ENCODE measurements at places on chromosomes 6 and 20. TPM values are rescaled to one million over a fixed set of nuclear protein-coding genes. Genes with fewer than 3 reads are reported as not detected.

PPIL1 gene
- total RNA-seq, result 77.8 TPM

ITPR3 gene
- total RNA-seq, result 2.6 TPM

- peak; percentile 81 for DNase-seq
Observed at GRCh38 chr20:46870041-46870440, 24.6 kb upstream of the EYA2 start.

- DNase-seq, result no peak
Observed at GRCh38 chr20:37922016-37922415, 19.1 kb downstream of the VSTM2L start.

FAM229B gene
- 53.3 TPM for total RNA-seq

DNA sequence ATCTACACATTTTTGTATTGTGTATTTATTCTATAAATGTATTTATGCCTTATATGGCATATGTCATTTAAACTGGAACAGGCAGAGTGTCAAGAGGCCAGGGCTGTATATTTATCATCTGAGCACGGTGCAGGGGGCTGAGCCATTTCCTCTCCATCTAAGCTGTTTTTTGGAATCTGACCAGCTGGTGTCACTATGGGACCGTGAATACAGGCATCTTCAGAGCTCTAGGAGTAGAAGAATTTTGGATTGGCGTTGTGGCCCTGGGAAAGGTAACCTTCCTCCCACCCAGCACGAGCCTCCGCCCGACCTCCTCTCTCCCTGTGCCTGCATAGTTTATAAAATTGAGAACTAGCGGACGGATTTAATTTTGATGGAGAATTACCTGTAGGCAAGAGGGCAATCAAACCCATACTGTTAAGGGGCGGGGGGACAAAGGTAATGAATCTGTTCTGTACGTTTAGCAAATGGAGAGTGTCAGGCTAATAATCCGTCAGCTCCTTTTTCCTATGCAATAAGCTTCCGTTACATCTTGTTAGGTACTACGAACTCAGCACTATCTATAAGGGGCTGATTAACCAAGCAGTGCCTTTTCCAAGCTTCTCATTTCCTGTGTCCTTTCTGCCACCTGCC, 29.0 kb upstream of the EEF1E1 start:
- DNase-seq, result peak; percentile 51

RAB44 gene
- not detected for total RNA-seq

DNA sequence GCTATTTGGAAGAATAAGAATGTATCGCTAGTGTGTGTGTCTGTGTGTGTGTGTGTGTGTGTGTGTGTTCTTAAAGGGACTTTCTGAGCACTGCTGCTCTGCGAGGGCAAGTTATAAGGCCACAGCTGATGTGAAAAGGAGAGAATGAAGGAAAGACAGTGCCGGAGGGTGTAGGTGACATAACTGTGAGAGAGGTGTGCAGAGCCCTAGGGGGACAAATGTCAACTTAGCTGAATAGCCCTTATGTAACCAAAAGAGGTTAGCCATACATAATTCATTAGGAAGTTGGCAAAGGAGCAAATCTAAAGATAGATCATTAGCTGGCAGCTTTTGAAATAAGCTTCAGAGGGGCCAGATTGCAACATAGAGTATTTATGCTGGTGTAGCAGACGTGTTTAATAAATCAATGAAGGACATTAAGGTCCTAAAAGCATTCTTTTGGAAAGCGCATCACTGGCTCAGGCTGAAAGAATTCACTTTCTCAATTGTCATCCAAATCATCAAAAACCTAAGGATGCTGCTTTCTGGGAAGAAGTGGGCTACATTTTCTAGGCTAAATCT, 81.0 kb downstream of the NDUFAF5 start:
- DNase-seq, result no peak

GRCh38 chr6:129638686-129639085, 71.3 kb downstream of the ARHGAP18 start:
- no peak for DNase-seq

GPX5 gene
- total RNA-seq, result not detected

DNA sequence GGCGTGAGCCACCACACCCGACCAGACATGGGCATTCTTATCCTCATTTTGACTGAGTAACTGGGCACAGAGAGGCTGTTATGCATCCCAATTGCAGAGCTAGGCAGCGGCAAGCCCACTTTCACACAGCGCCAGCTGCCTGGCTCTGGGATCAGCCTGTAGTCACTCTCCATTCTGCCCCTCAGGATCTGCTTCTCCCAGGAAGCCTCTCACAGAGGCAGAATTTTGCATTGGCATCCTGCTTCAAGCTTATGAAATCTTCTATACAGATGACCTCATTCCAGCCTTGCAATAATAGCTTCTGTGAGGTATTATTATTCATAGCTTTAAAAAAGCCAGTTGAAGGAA, 37.0 kb upstream of the IER3 start:
- no peak for DNase-seq

- DNase-seq, result no peak
Observed at GRCh38 chr6:43082806-43083655, 6.9 kb downstream of the PTK7 start.

DNA sequence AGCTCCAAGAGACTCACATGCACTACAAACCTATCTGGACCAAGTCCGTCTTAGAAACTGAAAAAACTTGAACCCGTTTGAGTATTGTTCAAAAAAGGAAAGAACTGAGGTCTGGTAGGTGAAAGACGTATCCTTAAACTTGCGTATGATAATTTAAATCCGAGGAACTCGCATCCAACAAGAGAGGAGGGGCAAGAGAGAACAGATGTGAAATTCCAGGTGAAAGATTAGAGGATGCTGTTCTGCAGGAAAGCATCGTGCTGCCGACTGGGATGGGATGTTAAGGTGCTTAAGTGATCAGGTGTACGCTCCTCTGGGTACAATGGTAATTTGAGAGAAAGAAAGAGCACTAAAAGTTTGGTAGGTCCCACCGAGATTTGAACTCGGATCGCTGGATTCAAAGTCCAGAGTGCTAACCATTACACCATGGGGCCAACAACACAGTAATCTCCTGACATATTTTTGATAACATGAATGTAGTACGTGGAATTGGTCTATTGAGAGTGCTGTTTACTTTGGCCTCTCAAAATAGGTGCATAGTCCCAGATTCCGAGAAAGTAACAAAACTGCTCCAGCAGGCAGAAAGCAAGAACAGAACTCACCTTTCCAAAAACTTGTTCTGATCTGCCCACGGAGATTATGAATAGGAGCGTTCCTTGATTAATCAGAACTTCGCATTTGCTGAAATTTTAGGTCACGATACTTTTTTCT, 53.5 kb upstream of the BTN3A2 start:
- DNase-seq, result peak; percentile 26

IRAK1BP1 gene
- total RNA-seq, result 5.4 TPM

- DNase-seq, result no peak
Observed at GRCh38 chr6:33880766-33881165, 77.0 kb upstream of the MLN start.

CTNNBL1 gene
- total RNA-seq, result 85.2 TPM

DNA sequence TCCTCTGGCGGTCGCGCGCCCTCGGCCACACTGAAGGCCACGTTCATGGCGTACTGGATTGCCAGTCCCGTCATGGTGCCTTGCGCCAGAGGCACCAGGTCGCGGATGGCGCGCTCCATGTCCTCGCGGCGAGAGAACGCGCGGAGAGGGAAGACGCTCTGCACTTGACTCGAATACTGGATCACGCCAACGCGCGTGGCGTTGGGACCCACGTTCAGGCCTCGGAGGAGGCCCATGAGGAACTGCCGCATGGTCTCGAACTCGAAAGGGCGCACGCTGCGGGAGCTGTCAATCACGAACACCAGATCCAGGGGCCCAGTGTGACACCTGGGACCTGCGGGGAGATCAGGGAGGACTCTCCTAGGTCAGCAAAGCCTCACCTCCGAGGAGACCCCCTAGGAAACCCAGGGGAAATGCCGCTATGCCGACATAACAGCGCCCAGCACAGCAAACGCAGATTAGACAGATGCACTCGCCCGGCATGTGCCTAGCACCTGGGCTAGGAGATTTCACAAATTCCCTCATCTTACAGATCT, 2.1 kb upstream of the RBPJL start:
- DNase-seq, result no peak

DNA sequence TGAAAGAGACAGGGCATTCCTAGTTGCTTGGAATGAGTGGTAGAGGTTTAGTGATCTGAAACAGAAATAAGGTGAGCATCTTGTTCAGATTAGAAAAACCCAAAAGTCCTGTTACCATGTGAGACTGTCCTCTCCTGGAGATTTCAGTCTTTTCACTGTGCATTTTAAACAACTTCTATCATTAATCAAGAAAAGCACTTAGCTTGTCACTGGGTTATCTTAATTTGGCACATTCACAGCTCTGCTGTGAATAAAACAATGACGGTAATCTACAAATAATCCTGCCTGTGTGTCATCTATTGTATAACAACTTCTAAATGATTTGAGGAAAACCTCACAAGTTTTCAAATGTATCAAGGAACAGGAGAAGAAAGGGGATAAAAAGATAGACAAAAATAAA, 9.5 kb upstream of the SMIM8 start:
- DNase-seq, result no peak

DNA sequence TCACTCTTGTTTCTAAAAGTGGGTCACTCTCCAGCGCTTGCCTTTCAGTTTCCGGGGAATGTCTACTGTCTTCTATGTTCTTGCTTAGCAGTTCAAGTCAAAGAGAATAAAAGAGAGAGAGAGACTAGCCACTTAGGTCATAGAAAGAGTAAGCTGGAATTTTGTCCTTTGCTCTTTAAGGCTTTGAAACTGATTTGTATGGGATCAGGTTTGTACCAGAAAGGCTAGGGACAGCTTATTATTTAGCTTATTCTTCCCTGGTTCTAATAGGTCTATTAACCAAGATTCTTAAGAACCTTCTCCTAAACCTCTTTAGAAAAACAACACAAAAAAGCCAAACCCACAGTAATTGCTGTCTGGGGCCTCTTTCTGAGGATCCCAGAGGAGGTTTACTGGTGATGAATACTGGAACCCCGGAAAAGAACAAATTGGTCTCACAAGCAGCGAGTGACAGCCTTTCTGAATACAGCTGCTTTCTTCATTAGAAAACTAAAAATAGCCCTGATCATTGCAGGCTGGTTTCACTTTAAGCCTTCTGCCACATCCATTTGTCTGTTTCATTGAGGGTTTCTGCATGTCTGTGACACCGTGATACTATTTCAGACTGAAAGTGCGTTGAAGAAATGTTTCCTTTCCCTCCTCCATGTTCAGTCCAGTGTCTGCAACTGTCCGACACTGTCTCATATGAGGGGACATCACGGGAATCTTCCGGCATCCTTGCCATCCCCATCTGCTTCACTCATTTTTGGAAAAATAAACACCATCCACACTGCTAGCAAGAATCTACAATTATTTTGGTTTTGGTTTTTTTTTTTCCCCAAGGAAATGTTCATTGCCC, 75.1 kb upstream of the ATXN1 start:
- DNase-seq, result no peak

GRCh38 chr6:80676386-80676785, 569.9 kb downstream of the BCKDHB start:
- no peak for DNase-seq

DNA sequence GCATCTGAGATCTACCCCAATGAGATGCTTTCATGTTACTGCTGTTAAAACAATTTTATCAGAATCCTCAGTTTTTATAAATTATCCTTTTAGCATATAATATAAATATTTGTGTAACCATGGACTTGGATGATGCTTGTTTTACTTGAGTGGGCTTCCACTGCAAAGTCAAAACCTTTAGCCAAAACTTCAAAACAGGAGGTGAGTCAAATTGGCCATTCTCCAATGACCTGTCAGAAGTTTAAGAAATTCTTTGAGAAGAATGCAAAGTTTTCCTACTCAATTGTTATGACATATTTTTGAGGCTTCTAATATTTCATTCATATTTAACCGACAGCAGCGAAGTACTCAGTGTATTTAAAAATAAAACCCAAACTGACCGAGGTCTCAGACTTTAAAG, 507.9 kb downstream of the EYS start:
- DNase-seq, result no peak

FNDC1 gene
- total RNA-seq, result not detected

GRCh38 chr6:161013695-161014094, 22.1 kb downstream of the MAP3K4 start:
- no peak for DNase-seq

MEA1 gene
- total RNA-seq, result 81.1 TPM

PHACTR1 gene
- 0.20 TPM for total RNA-seq

GRCh38 chr20:37055276-37055675, 40.5 kb downstream of the RBL1 start:
- DNase-seq, result no peak

- DNase-seq, result no peak
Observed at GRCh38 chr6:75300531-75300855, 15.9 kb upstream of the TMEM30A start.

DNA sequence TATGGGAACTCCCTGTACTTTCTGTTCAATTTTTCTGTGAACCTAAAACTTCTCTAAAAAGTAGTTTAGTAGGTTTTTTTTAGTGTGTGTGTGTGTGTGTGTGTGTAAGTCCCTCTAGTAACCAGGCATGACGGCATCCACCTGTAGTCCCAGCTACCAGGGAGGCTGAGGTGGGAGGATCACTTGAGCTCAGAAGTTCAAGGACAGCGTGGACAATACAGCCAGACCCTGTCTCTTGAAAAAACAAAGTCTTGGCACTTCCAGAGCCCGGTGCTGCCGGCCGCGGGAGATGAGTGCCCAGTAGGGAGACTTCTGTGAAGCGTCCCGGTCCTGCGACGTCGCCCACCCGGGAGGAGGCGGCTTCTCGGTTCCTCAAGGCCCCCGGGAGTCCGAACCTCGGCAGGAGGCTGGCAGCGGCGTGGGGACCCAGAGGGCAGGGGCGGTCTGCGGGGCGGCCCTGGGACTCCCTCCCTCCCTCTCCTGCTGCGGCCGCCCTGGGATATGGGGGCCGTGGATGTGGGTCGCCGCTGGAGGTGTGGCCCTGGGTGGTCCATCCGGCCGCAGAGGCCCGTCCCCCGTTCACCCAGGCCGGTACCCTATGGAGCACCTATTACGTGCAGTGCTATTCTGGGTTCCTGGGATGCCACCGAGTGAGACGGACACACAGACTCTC, 78.0 kb upstream of the SIRPG start:
- DNase-seq, result no peak

DNA sequence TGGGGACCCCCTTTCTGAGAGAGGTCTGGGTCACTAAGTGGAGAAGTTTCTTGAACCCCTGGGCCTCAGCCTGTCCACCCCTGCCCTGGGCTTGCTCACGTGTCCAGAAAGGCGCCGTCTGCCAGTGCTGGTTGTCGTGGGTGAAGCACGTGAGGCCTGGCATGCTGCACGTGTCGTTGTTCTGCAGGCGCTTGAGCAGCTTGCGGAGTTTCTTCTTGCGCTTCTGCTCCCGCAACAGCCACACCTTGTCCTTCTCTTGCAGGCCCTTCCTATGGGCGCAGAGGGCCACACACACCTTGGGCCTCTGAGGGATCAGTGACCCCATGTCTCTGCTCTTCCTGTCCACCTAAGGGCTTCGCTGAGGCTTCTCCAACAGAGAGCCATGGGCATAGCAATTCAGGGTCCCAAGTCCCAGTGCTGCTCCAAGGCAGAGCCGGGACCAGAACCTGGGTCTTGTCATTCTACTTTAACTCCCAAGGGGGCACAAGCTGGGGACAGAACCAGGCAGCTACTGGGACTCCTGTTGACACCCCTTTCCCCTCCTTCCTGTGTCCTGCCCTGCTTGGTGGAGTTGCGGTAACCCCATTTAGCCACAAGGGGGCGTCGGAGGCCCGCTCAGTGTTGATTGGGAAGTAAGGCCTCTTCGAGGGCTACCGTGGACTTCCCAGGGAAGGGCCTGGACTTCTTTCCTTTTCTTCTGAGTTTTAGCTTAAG, 121.8 kb downstream of the SULF2 start:
- DNase-seq, result peak; percentile 85

HMGCLL1 gene
- total RNA-seq, result not detected
